ENCODE measurements at places on chromosomes 2 and 18.

DNA sequence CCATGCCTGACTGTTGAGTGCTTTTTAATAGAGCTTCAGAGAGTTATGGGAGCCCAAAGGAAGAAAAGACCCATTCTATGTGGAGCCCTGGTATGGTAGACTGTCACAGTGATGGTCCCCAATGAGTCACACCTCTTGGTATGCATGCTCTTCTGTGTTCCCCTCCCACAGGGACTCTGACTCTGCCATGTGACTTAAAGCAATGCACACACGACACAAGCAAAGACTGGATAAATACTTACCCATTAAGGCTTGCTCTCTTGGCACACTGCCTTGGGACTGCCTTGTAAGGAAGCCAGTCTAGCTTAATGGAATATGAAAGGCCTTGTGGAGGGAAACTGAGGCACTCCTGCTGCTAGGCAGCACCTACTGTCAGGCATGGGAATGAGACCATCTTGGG is 16.7 kb upstream of the DTNB start:
- DNase-seq, result peak; percentile 87

DNA sequence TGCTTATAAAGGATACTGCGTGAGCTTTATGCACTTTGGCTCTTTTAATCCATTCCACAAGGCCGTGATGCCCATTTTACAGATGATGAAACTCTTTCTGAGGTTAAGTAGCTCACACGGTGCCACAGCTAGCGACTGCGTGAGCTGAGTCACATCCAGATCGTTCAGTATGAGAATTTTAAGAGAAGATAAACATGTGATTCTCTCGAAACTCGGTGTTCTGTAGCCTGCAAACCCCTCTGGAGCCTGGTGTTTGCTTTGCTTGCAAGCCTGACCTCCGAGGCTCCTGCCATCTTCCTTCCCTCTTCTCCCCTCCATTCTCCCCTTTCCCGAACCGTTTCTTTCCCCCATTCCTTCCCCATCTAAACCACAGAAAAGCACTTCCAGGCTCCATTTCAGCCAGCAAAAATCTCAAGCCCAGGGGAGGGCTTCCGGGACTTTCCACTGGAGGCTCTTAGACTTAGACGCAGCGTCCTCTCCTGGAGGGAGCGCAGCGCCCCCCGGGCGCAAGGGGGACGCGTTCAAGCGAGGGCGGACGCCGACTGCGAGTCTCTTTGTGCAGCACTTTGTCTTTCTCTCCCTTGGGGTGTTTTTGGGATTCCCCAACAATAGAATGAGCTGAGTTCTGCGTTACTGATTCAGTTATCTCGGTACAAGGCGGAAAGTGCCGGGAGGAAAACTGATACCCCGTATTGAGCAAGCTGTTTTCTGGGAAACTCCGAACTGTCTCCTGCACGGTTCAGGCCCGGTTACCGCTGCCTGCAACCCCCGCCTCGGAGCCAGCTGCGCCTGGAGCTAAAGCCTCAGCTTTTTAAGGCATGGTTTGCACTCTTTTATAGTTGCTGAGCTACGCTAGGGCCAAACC is 38.0 kb downstream of the CYP1B1 start:
- peak; percentile 63 for DNase-seq

GRCh38 chr2:68766376-68766845 is 31.8 kb downstream of the ARHGAP25 start:
- no peak for DNase-seq

DNA sequence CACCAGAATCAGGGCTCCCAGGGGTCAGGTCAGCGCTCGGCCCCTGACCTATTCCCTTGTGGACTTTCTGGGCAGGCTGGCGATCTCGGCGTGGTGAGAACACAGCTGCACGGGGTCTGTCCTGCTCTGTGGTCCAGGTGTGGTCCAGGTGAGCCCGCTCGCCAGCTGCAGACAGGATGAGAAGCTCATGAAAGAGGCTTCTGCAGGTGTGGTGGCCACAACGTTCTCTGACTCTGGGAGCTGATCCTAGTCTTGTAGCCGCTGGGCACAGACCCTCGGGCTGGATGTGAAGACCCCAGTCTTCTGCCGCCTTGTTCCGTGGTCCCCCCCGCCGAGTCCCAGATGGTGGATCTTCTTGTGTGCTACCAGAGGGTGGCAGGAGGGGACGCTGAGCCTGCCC is 129.7 kb downstream of the RTP5 start:
- DNase-seq, result no peak

DNA sequence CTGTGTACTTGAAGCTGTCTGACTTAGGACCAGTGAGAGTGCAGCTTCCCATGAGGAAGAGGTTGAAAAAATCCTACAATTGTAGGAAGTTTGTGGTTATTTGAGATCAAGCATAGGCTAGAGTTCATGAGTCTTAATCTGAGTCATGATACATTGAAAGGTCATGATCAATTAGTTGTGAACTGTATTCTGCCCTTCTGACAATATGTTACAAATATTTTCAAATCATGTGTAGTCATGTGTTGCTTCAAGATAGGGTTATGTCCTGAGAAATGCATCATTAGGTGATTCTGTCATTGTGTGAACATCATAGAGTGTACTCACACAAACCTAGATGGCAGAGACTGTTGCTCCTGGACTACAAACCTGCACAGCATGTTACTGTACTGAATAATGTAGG is 68.4 kb upstream of the MFF start:
- no peak for DNase-seq

GRCh38 chr2:181250691-181251090 is 206.5 kb upstream of the ITGA4 start:
- no peak for DNase-seq

- DNase-seq, result no peak
Measured at GRCh38 chr2:173048522-173048896, 27.1 kb upstream of the MAP3K20 start.

DNA sequence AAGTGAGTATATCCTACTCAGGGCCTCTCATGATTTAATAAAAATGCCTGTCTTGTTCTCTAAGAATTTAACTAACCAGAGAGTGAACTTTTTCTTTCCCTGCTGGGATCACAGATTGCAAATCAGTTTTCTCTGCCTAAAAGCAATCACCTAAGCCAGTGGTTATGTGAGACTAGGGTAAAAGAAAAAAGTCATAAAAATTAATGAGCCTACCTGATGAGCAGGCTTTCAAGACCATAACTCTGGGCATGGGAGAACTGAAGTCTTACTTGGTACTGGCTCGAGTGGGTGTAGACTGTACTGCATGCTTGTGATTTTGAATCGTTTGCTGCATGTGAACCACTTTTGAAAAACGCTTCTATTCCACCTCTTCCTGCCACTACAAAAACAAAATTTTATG is 1677.0 kb upstream of the LRRTM1 start:
- no peak for DNase-seq

DNA sequence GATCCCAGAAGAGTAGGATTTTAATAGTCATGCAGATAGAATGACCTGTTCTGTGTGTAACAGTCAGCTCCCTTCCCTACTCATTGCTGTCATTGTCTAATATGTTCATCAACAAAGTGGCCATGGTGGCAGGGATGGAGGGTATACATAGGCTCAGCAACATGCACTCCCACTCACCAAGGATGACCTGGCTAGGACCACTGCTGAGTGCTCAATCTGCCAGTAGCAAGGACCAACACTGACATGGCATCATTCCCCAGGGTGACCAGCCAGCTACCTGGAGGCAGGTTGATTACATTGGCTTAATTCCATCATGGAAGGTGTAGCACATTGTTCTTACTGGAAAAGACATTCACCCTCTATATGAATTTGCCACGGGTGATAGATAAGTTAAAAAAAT is 401.7 kb upstream of the CELF4 start:
- no peak for DNase-seq

GRCh38 chr2:120766470-120767351 is 31.0 kb downstream of the GLI2 start:
- DNase-seq, result peak; percentile 70

DNA sequence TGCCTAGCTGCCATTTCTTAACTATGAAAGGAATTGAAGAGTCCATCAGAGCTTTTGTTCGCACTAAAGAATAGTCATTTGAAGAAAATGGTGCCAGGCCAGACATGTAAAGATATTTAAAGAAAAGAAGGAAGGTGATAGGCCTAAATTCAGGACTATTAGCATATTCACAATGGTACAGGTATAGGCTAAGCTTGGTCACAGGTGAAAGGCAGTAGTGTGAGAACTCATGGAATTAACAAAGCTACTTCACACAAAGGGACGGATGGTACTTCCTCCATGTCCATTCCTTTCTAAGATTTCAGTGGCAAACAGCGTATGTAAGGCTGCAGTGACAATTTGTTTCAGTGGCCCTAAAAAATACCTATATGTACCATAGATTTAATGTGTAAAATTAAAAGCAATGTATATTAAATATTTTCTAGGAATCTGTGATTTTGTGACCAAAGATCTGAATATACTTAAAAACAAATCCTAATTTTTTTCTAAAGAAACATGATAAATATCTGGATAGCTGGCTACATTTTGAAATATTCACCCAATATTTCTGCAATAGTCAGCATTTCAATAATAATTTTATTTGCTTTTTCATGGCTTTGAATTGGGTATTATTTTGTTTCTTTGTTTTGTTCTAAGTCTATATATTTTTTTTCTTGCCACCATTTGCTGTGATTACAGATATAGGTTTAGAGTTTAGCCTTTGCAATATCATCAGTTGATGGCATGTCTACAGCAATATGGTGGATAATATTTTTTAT is 116.1 kb downstream of the CAMKMT start:
- DNase-seq, result no peak

GRCh38 chr2:69089998-69090397 is 77.0 kb downstream of the ANTXR1 start:
- no peak for DNase-seq

- no peak for DNase-seq
Measured at GRCh38 chr2:45040786-45041185, 31.5 kb upstream of the SIX2 start.

GRCh38 chr18:75496151-75496550 is 68.6 kb upstream of the SMIM21 start:
- no peak for DNase-seq

DNA sequence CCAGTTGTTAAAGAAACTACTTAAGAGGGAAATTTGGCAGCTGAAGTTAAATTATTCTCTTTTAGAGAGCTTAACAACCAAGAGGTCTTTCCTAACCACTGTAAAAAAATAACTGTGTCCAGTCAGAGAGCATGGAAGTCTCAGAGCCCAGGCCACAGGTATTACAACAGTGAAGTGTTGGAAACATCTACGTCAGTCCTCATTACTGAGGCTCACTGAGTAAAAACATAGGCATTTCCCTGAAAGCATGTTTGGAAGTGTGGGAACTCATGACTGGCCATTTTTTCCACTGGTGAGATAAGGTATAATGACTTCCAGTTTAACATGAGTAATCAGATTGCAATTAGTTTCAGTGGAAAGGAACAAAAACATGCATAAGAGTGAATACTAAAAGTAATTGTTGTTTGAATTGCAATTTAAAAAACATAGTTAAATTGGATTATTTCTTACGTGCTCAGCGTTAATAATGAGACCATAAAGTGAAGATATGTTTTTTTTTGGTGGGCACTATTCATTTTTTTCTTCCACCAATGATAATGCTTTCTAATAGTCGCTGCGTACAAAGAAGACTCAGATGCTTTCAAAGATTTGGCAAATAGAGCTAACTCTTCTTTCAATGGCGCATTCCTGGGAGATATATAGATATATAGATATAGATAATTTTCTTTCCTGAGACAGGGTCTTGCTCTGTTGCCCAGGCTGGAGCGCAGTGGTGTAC is 60.8 kb downstream of the EFEMP1 start:
- peak; percentile 99 for DNase-seq

DNA sequence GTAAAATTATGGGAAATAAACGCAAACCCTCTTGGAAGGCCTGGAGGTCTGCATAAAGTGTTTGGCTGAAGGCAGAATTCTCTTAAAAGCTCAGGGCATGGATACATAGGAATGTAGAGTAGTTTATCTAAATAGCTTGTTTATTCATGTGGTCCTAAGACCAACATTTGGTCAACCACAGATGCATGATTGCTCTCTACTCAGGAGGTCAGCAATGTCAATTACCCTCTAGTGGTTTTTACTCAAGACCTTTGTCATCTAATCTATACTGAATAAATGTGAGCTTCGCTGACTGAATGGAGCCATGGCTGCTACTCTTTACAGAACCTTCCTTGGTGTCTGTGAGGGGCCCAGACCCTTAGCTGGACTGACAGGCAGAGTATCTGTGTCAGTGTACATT is 139.8 kb downstream of the ATL2 start:
- no peak for DNase-seq

GRCh38 chr18:27073404-27073830 is 111.7 kb downstream of the CHST9 start:
- no peak for DNase-seq

DNA sequence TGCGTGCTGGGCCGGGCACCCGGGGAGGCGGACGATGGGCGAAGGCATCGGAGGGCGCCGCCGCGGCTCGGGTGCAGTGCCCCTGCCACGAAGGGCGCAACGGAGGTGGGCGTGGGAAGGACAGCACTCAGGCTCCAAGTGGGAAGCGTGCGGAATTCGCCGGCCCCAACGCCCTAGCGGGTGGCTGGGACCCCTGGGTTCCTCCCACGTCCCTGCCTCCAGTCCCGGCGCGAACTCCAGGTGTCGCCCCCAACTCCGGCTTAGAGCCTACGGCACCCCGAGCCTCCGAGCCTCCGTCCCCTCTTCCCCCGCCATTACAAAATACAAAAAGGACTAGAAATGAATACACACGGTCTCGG is 1.3 kb downstream of the CYP27C1 start:
- DNase-seq, result no peak

- DNase-seq, result no peak
Measured at GRCh38 chr2:98445177-98445682, 572 bp downstream of the INPP4A start.

- no peak for DNase-seq
Measured at GRCh38 chr2:172013396-172013795, 13.6 kb downstream of the METAP1D start.

- DNase-seq, result no peak
Measured at GRCh38 chr18:50862401-50862800, 16.5 kb upstream of the ME2 start.

DNA sequence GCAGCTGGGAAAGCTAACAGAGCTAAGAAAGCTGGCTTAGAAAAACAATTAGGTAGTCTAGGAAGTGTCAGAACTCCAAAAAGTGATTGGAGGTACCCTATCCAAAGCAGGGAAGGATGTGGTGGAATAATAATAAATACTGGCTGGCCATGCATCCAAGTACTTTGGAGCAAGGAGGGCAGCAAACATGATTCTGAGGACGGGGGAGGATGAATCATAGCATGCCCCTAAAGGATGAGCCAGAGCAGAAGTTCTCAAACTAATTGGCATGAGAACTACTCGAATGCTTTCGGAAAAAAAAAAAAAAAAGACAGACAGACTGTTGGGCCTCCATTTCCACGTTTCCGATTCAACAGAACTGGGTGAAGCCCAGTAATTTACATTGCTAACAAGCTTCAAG is 2.4 kb downstream of the CWC22 start:
- DNase-seq, result no peak

DNA sequence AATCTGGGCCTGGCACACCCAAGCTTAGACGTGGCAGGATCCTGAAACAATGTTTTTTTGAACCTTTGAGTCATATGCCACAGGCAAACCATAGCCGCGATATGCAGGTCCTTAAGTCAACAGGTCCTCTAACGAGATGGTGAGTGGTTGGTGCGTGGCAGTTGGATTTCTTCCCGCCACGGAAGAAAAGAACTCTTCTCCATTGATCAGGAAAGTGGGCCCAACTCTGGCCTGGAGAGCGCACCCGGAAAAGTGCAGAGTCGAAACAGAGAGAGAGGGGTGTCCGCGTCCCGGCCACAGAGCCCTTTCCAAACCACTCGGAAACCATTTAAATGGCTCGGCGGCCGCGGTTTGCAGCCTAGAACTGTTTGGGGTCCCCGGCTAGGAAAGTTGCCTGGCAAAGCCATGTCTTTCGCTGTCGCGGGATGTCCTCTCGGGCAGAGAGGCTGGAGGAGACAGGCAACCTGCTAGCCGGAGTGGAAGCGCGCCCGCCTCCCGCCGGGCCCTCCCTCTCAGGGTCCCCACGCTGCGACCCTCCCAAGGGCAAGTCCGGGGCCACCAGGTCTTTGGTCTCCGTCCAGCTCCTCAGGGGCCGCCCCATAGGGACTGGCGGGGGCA is 777 bp downstream of the GALNT3 start:
- DNase-seq, result no peak
